Amniotic epithelial cell (primary cell): ENCODE measurements at places on chromosomes 6 and 20.

GRCh38 chr6:50742161-50742560 is 28.8 kb downstream of the TFAP2D start:
- no peak for DNase-seq

GRCh38 chr20:33273117-33273851 is 9.7 kb upstream of the BPIFB1 start:
- DNase-seq: no peak

DNA sequence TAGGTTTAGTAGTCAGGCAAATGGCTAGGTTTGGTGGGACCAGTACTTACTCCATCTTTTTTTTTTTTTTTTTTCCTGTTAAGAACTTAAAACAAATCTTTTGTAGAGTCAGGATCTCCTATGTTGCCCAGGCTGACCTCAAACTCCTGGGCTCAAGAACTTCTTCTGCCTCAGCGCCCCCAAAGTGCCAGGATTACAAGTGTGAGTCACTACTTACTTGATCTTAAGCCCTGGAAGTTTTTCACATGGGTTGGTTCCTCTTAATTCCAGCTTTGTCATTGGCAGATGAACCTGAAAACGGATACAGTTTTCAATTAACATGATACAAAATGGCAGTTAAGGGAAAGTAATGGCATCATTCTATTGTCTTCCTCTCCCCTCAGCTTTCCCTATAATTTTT is 179.4 kb upstream of the JAG1 start:
- no peak for DNase-seq

- DNase-seq: no peak
Measured at GRCh38 chr20:60931696-60932095, 320.4 kb upstream of the CDH4 start.

GRCh38 chr6:136607204-136607931 is 57.1 kb upstream of the MAP7 start:
- DNase-seq: peak; percentile 85

GRCh38 chr20:3238616-3239025 is 369 bp downstream of the SLC4A11 start:
- no peak for DNase-seq

- DNase-seq: no peak
Measured at GRCh38 chr20:45156713-45157112, 18.0 kb upstream of the PI3 start.

DNA sequence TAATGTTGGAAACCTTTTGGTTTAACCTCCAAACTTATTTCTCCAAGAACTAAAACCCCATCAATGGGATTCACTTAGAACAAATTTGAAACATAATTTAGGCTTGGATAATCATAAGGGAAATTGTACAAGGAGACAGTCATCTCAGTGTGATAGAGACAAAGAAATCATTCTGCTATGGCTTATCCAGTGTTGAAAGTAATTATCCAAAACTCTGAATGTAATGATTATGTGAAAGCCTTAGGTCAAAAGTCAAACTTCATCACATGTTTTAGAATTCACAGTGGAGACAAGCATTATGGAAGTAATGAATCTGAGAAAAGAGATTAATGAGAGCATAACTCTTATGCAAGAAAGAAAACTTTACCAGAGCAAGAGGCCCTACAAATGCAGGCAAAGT is 20.0 kb downstream of the MC3R start:
- DNase-seq: no peak

- DNase-seq: peak; percentile 44
Measured at GRCh38 chr20:4068708-4069107, 53.4 kb upstream of the RNF24 start.

- peak; percentile 94 for DNase-seq
Measured at GRCh38 chr20:21339499-21339898, 36.4 kb downstream of the XRN2 start.

DNA sequence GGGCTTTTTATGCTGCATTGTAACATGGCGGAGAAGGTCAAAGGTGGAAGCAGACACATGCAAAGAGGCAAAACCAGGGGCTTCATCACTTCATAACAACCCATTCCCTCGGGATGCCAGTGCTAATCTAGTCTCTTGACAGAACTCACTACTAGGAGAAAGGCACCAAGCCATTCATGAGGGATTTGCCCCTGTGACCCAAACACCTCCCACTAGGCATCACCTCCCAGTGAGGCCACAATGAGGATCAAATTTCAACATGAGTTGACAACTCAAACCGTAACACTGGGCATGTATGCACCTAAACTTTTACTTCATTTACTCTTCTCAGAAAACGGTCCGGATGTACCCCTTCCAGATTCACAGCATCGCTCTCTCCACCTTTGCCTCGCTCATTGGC is 61.9 kb downstream of the CDS2 start:
- no peak for DNase-seq

DNA sequence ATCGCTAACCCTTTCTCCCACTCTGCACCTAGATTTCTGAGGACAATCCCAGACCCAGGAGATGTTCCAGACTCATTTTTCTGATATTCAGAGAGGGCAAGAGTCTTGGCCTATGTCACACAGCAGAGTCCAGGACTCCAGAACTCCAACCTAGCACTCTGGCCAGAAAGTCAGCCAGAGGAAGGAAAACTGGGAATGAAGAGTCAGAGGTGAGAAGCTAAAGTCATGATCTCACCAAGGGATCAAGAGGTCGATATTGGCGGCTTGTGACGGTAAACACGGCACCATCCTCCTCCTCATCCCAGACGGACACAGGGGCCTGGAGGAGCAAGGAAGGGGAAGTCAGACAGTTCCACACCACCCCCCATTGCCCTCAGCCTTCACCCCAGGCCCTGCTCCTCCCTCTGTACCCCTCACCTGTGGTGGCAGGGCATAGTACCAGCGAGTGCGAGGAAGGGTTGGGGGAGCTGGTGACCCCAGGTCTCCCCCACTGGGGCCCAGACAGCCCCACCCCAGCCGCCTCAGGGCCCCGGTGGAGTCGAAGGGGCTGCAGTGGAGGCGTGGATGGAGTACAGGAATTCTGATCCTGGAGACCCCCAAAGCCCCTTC is 1.8 kb downstream of the RGL2 start:
- DNase-seq: no peak

- peak; percentile 67 for DNase-seq
Measured at GRCh38 chr20:50924261-50924920, 6.8 kb downstream of the ADNP start.

DNA sequence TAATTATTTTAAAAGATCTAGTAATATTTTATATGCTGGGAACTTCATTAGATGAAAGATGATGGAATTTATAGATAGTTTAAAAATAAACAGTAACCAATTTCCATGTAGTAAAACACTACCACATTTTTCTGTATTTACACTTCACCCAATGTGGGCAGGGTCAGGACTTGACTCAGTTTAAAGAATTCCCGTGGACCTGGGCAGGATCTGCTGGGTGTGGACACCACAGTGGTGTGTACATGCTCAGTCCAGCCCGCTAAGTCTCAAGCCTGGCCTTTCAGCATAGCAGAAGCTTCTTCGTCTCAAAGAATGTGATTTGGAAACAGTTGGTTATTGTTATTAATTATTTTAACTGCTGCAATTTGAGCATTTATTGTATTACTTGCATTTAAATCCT is 364.2 kb downstream of the SYNE1 start:
- peak; percentile 56 for DNase-seq

DNA sequence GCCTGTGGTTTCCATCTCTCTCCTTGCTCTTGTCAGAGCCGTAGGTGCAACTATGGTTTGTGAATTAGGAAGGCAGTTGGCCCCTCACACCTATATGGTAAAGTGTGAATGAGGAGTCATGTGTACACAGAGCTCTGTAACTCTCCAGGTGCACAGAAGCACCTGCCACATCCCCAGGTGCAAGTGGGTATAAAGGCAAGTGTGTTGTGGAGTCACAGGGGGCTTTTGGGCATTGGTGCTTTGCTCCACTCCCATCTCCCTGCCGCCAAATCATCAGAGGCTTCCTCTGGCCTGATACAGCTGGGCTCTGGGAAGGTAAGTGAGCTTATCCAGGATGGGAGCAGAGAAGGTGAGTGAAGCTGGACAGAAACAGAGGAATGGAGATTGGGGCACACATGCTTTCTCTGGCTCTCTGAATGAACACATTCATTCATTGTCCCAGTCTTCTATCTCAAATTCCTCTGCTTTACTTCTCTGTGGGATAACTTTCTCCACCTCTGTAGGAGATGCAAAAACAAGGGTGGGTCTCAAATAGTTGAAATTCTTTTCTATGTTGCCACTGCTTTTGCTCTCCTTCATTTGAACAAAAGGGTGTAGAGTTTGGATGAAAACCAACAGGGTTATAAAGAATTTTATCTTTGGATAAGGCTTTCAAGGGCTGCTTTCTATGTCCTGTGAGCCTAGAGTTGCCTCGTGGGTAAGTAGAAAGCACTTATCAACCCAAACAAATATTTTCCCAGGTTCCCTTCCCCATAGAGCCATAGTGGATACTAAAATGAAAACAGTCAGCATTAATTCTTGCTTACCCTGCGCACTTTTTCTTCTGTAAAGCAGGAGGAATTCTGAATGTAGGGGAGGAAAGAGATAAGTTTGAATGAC is 45.0 kb upstream of the RIPOR2 start:
- peak; percentile 39 for DNase-seq

- DNase-seq: no peak
Measured at GRCh38 chr6:35087361-35088280, 53.5 kb downstream of the TCP11 start.

- DNase-seq: no peak
Measured at GRCh38 chr6:127497410-127497809, 21.7 kb downstream of the MTCL3 start.

- DNase-seq: no peak
Measured at GRCh38 chr6:36113049-36113448, 17.3 kb upstream of the MAPK13 start.

DNA sequence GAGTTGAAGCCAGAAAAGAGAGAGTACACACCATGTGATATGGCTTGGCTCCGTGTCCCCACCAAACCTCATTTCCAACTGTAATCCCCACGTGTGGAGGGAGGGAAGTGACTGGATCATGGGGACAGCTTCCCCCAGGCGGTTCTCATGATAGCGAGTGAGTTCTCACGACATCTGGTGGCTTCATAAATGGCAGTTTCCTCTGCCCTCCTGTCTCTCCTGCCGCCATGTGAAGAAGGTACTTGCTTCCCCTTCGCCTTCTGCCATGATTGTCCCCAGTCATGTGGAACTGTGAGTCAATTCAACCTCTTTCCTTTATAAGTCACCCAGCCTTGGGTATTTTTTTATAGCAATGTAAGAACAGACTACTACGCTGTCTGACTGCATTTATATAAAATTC is 40.3 kb downstream of the TAF4 start:
- DNase-seq: no peak

DNA sequence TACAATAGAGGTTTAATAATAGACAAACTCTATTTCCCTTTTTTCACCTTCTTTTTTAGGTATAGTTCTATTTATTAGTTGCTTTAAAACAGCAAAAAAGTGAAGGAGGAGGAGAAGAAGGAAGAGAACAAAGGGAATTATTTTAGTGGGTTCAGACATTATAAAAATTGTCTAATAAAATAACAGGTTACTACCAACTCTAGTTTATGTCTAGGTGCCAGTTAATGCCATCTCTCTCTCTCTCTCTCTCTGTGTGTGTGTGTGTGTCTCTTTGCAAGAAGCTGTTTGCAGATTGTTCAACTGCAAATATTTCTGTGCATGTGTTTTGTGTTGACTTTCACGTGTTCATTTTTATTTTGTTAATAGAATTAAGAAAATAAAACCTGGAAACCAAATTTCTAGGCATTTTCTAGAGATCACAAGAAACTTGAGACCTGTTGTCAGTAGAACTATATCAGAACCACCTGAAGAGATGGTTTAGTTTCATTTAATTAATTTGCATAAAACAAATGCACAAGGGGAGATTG is 313.5 kb upstream of the SGK1 start:
- no peak for DNase-seq

DNA sequence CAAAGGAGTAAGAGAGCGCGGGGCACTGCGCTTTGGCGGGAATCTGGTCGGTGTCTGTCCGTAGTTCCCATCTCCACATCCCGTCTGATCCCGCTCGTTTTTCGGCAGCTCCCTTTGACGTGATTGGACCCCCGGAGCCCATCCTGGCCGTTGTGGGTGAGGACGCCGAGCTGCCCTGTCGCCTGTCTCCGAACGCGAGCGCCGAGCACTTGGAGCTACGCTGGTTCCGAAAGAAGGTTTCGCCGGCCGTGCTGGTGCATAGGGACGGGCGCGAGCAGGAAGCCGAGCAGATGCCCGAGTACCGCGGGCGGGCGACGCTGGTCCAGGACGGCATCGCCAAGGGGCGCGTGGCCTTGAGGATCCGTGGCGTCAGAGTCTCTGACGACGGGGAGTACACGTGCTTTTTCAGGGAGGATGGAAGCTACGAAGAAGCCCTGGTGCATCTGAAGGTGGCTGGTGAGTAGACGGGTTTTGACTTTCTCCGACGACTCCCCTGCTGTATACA is 1.4 kb downstream of the BTN1A1 start:
- no peak for DNase-seq

GRCh38 chr20:62452475-62453095 is 23.2 kb downstream of the GATA5 start:
- no peak for DNase-seq
